ENCODE measurements at places on chromosomes 3 and 15.

GRCh38 chr15:52678468-52679231 lies 538 bp downstream of the ATOSA start:
- DNase-seq = peak; percentile 82

- no peak for DNase-seq
Measured at GRCh38 chr15:90049030-90049429, 47.9 kb downstream of the ZNF710 start.

GRCh38 chr3:36318621-36319200 lies 61.6 kb upstream of the STAC start:
- DNase-seq = no peak

DNA sequence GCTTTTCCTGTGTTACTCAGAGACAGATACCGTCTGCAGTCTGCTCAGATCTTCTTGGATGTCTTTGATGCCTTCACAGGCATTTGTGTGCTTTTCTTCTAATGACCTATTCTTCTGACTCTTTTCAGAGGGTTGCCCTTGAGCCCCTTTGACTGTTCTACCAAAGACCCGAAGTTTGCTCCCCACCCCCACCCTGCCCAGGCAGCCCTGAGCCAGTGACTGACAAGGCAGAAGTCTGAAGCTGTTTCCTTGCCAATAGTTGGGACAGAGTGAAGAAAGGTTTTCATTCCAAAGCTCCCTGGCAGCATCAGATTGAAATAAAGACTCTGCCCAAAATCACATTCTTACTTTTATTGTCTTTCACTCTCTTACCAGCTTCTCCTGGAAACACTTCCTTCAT lies 9.0 kb upstream of the ATP13A5 start:
- no peak for DNase-seq

DNA sequence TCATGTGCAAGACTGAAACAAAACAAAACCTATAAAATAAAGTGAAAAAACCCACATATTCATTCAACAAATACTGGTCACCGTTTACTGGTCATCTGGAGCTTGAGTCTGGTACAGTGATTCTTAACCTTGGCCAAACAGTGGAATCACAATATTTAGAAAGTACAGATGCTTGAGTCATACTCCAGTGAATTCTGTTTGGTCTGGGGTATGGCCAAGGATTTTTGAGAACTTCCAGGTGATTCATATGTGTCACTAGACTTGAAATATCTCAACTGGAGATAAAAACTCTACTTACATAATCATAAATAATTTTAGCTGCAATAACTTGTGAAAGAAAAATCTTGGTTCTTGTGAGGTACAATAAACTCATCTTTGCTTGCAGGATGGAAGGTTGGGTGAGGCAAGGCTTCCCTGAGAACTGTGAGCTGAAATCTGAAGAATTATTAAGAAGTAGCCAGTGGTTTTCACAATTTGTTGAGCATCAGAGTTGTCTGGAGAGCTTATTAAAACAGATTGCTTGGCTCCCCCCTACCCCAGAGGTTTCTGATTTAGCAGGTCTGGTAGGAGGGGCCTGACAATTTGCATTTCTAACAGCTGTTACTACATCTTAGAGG lies 9.6 kb downstream of the NEK11 start:
- DNase-seq = no peak
